ENCODE measurements at places on chromosomes 1 and 21.

GRCh38 chr1:241836941-241837340 is 11.1 kb upstream of the EXO1 start:
- DNase-seq: no peak

GRCh38 chr21:32978331-32979270 is 47.1 kb upstream of the OLIG2 start:
- DNase-seq: no peak

DNA sequence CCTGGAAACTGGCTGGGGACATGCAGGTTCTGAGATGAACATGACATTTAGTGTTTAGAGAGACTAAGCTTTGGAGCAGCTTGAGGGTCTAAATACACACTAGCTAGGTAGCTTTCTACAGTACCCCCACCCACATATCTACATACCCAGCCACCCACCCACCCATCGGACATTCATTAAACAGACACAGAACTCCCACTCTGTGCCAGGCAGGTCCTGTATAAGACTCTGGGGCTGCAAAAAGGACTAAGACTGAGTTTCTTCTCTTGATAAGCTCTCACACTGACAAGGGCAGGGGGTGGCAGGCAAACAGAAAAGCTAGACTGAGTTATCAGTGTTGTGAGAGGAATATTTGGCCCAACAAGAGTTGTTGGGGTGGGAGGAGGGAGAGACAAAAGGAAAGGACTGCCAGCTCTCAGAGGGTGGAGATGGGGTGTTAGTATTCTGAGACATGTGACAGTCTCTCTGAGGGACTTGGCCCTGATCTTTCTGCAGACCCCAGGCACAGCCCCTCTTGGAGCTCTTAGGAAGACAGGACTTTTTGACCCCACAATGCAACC is 6.8 kb downstream of the MAP7D1 start:
- no peak for DNase-seq

GRCh38 chr1:106954661-106955229 is 101.7 kb upstream of the PRMT6 start:
- no peak for DNase-seq

DNA sequence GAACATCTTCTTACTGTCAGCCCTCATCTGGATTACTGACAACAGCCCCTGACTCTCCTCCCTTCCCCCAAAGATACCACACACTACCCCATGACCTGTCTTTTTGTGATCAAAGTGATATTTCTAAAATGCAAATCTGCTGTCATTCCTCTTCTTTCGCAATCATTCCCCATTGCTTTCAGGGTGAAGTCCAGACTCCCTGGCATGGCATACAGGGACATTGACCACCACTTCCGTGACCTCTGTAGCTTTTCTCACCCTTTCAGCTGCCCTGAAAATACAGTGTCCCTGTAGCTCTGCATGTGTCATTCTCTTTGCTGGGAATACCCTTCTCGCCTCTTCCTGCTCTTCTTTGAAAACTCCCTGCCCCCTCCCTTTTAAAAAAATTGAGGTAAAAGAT is 4.1 kb downstream of the SERINC2 start:
- DNase-seq: no peak

DNA sequence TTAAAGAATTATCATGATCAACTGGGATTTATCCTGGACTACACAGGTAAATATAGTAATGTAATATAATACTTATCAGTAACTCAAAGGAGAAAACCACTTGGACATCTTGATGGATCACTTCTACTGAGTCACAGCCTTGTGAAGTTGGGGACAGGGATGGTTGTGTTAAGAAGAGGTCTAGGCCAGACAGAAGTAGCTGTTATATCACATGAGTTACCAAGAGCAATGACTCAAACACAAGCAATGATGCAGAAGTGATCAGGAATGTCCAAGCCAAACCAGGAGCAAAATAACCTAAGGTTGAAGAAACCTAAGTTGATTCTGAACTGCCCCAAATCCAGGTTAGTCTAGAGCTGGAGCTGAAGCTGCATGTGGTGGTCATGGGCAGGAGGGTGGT is 424.5 kb upstream of the DAB1 start:
- DNase-seq: no peak

- DNase-seq: no peak
These were observed 143.4 kb downstream of the ZZZ3 start for GRCh38 chr1:77538956-77539518.

DNA sequence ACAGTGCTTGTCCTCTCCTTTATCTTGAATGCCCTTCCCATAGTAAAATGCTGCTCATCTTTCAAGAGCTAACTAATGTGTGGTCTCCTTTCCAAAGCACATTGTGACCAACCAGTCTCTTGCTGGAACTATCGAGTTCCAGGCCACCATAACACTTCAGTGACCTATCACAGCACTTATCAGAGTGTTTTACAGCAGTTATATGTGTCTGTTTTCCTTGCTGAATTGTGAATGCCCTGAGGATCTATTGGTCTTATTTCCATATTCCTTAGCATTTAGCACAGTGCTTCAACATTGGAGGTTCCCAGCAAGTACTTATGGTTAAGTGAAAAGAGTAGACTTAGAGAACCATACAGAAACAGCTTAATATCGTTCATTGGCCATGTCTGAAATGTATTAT is 264.3 kb downstream of the DYRK1A start:
- no peak for DNase-seq

GRCh38 chr1:94552071-94552586 is 10.6 kb upstream of the F3 start:
- no peak for DNase-seq

- no peak for DNase-seq
These were observed 296.4 kb upstream of the FMN2 start for GRCh38 chr1:239795304-239795703.

GRCh38 chr1:42888013-42888633 is 41.7 kb downstream of the ZNF691 start:
- DNase-seq: no peak

- DNase-seq: no peak
These were observed 18.0 kb downstream of the KCNK1 start for GRCh38 chr1:233631810-233632405.

DNA sequence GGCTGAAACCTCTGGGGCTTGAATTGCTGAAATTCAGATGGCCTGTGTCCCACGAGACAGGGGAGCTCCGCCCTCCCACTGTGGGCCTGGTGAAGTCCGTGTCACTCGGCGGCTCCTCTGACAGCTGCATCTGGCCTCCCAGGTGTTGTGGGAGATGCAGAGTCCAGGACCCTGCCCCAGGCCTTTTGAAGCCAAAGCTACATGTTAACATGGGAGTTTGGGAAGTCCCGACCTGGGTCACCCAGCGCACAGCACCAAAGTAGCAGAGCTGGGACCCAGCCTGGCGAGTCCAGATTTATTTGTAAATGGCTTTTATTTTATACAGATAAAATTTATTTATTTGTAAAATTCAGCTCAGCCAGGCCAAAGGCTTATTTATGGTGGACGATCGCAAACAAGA is 28.9 kb downstream of the SLC37A1 start:
- DNase-seq: no peak

DNA sequence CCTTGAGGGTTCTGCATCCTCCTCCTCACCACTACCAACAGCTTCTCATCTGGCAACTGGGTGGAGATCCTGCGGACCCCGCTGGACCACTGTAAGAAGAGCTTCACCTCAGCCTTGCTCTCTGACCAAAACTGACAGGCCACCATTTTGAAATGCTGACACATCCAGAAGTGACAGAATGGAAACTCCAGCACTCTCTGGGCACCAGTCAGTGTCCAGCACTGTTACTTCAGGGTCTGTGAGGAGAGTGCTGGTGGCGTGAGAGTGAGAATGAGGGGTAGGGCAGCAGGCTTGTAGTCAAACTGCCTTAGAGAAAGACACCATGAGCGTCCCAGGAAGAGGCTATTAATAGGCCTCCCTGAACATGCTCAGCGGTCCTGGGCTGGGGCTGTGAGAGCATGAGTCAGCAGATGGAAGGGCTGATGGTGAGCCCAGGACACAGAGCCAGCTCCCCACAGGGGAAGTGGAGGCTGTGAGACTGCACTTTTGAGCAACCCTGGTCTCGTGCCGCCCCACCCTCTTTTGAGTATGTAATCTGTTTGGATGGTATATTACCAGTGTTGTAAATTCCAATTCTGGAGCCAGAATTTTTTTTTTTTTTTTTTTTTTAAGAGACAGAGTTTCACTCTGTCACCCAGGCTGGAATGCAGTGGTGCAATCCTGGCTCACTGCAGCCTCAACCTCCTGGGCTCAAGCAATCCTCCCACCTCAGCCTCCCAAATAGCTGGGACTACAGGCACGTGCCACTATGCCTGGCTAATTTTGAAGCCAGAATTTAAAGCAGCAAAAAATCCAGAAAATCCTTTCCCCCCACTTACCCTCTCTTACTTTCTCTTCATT is 34.4 kb upstream of the SLC30A1 start:
- no peak for DNase-seq

GRCh38 chr1:232704256-232704655 is 74.3 kb upstream of the SIPA1L2 start:
- DNase-seq: no peak

- no peak for DNase-seq
These were observed 9.9 kb downstream of the SNRPE start for GRCh38 chr1:203871114-203871880.

DNA sequence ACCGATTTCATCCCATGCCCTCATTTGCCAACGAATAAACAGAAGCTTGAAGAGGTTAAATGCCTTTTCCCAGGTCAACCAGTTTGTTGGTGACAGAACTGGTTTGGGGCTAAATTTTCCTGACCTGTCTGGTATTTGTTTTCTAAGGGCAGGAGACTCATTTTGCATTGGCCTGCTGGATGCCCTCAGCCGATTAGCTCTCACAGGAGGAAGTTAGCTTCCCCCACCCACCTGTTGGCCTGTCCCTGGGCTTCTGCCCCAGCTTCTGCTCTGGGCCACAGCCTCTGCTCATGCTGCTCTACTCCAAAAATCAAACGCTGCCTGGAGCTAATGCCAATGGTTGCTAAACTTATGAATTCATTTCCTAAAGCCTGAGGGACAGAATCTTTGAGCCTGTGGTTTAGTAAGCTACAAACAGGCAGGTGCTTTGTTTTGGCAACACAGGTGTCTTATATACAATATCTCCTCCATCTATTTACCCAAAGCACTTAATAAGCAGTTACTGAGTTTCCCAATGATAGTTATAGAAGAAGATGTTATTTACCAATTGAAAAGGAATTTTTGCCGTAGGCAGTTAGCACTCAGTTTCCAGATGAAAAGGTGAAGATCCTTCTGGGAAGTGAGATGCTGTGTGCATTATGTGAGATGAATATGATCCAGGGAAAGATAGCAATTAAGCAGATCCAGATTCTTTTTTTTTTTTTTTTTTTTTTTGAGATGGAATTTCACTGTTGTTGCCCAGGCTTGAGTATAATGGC is 82.3 kb downstream of the TM2D1 start:
- no peak for DNase-seq

- DNase-seq: no peak
These were observed 21.4 kb downstream of the CNIH3 start for GRCh38 chr1:224637515-224637914.

- DNase-seq: no peak
These were observed 6.8 kb downstream of the OR10Z1 start for GRCh38 chr1:158611916-158612315.

DNA sequence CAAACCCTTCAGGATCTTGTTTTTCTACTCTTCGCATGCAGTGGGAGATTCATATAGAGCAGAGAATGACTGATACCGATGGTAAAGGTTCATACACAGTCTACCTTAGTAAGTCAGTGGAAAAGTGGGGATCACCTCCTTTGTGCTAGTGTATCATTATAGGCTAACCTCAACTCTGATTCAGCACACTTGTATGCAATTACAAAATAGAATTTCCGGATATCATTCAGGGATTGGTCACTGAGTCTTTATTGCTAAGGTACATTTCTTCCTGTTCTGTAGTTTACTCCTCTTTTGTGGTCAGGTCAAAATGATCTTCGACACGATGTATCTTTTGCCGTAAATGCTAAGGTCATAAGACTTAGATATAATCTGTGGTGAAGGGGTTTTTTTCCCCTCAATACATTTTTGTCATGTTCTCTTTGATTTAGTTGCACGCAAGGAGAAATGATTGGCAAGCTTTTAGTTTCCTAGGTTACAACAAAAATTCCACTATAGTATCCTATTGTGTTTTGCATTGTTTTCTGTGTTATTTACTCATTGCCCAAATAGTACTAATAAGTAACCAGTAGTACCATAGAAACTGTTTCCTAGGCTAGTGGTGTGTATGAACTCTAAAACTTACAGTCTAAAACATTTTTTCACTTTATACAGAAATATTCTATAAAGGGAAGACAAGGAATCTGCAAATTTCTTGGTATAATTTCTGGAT is 35.7 kb upstream of the PLA2G4A start:
- DNase-seq: no peak

GRCh38 chr1:30834253-30834652 is 74.3 kb downstream of the SDC3 start:
- no peak for DNase-seq

- DNase-seq: no peak
These were observed 125.7 kb downstream of the CRB1 start for GRCh38 chr1:197393772-197394171.

GRCh38 chr1:225595452-225595851 is 57.5 kb downstream of the ENAH start:
- no peak for DNase-seq

DNA sequence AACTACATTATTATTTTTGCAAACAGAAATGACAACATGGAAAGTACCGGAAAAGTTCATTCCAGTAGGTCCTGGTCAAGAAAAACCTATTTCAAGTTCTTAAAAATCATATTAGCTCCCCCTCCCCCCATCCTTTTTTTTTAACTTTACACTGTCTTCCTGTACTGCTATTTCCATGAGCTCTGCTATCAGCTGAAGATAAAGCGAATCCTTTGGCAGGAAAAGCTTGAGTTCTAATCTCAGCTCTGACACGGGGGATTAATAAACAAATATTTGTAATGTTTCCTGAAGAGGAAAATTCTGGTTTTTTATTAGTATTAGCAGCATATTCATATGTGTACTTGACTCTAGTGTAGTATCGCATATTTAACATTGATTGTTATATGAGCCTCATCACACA is 190.7 kb upstream of the ESRRG start:
- no peak for DNase-seq

DNA sequence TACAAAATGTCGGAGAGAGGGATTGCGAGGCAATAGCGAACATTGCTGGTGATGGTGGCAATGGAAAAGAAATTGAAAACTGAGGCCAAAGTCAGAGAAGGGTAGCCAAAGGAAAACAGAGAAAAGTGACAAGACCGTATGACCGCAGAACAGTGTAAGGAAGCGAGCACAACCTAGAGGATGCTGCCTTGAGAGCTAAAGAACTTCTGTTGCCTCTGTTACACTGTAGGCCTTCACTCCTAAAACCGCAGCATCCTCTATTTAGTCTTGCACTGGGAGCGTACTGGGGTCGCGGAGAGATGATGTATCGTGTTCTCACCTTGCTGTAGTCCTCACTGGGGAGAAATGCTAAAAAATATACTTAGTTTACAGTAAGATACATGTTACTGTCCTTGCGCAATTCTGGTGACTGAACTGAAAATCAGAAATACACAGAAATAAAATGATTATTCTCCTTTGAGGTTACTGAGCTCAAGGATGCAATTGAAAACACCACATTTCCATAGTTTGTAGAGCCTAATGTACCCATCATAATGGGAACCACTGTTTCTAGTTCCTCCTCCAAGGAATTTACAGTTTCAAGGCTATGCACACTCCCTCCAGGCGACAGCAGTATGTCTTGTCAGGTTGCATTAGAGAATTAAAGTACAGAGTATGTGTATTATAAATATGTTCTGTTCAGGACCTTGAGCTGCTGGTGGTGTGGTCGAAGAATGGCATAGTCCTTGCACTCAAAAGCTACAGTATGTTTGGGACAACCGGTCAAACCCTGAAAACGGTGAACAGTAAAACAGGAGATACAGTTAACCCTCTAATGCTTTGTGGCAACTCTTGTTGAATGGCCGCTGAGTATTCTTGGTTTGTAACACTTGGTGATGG is 1.3 kb downstream of the NEK7 start:
- no peak for DNase-seq

Data from stimulated activated CD8-positive, alpha-beta memory T cell treated with anti-CD3 and anti-CD28 coated beads, Interleukin-7, amount 100 ng/mL, for 24 hours (primary cell).